ENCODE measurements at places on chromosomes 7 and 10. TPM values are rescaled to one million over a fixed set of nuclear protein-coding genes. Genes with fewer than 3 reads are reported as not detected.

Gene NEUROD6
- total RNA-seq: not detected

Gene KIF11
- 33.5 TPM for total RNA-seq

Gene OR6B1
- total RNA-seq: not detected

Gene C10orf105
- total RNA-seq: not detected

Gene CFAP70
- total RNA-seq: 0.07 TPM

Gene PRDX3
- total RNA-seq: 335 TPM

Gene TMEM178B
- total RNA-seq: 1.5 TPM

Gene SSC4D
- 0.73 TPM for total RNA-seq

Gene FAM237B
- total RNA-seq: not detected

Gene ASIC3
- 11.7 TPM for total RNA-seq

Gene TUBAL3
- 0.34 TPM for total RNA-seq

Gene DPP6
- total RNA-seq: not detected

Gene VWDE
- total RNA-seq: 1.4 TPM

Gene KAZALD1
- 3.0 TPM for total RNA-seq

Data from A549 treated with Mapracorat at 1 μM for 4 hours (cell line).